Effector memory CD8-positive, alpha-beta T cell (primary cell): ENCODE measurements at places on chromosomes 2 and 18.

- DNase-seq: no peak
Observed at GRCh38 chr2:65144571-65144970, 14.7 kb upstream of the RAB1A start.

DNA sequence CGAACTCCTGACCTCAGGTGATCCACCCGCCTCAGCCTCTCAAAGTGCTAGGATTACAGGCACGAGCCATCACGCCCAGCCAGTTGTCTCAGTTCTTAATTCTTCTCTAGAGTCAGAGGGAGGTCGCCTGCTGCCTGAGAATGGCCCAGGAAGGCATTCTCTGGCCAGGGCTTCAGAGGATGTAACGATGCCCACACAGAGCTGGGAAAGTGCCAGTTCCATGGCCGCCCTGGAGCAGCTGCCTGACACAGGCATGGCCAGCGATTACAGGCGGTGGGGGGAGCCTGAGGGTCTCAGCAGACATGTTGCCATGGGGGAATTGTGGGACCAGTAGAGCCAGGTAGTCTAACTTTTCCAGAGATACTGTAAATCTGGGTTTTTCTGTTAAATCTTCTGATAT is 25.6 kb upstream of the DNMT3A start:
- no peak for DNase-seq

- DNase-seq: no peak
Observed at GRCh38 chr18:32770054-32770665, 2.7 kb downstream of the KLHL14 start.

GRCh38 chr2:142165790-142166189 is 35.0 kb upstream of the LRP1B start:
- no peak for DNase-seq

DNA sequence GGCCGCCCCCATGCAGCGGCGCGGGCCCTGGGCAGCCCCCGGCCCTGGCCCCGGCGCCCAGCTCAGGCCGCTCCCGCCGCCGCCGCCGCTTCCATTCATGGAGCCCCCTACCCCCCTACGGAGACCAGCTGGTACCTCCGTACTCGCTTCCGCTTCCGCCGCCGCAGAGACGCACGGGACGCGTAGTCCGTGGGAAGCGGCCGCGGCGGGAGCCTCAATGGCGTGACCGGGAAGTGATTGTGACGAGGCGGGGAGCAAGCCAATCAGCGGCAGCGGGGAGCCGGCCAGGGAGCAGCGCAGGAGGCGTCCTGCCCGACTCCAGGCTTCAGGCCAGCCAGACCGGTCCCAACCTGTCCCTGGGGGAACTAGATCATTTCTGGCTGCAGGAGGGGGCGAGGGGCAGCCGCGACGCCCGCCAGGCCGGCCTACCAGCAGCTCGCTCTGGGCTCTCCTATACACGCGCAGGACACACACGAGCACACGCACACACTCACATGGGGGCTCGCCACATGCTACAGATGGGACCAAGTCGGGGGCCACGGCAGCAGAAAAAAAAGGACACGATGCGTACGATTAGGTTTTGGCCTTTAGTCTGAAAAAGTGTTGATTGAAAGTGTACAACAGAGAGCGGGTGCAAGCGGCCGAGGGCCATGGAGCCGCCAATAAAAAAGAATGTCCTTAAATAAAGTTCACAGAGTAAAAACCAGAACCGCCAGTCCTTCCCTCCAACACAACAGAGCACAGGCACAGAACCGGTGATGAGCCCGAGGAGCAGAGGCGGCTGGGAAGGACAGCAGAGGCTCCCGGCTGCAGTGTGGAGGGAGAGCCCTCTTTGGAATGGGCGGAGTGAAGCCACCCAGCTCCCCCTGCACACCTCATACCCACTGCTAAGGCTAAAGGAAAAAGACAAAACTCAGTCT is at the start of gene ZNF513:
Gene ZNF513, minus strand, starts transcription at position 109 of the 920 bp plus-strand sequence. CDS start 208 bp downstream, outside the sequence.
- DNase-seq: peak; percentile 79

- DNase-seq: no peak
Observed at GRCh38 chr2:147925886-147926285, 81.1 kb downstream of the ACVR2A start.

DNA sequence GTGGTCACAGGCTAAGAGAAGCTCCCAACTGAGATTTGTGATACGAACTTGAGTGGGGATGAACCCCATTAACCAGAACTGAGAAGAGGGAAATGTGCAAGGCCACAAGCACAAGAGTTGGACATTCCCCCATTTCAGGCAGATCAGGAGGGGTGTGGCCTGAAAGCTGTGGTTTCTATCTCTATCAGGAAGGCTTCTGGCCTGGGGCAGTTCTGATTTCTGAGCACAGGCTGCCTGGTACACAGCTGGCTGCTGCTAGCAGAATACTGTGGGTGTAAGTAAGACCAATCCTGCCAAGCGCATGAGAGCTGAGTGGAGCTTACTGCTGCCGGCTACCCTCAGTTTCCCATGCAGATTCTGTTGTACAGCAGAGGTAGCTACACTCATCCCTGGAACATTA is 484.6 kb downstream of the SATB2 start:
- no peak for DNase-seq

DNA sequence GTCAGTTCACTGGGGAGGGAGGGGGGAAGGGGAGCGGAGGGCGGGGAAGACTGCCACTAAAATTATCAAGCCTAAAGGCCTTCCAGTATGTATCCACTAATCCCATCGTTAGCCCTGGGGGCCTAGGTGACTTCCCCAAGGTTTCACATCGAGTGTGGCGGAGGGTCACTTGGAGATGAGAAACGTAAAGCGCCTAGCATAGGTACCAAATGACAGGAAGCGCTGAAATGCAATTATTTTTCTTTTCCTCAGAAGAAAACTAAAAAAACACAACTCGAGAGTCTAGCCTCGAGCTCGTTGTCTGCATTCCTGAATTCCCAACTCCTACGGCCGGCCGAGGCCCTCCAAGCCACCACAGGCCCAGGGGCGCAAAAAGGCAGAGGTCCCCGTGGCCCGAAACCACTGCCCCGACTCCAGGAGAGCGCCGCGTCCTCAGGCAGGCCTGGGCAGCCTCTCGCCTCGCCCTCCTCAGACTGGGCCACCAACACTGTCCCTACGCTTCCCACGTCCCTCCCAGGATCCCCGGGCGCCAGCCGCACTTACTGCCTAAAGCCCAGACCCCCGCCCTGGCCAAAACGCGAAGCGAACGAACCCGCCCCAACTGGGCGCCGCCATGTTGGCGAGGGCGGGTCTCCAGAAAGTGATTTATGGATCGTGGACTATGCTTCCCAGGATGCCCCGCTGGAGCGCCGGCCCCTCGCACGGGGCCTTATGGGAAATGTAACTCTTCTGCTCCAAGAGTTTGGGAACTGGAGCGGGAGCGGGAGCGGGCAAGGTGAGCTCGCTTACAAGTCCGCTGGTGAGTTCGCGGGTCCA is at the start of gene USP40:
Gene USP40, minus strand, starts transcription at position 642 of the 816 bp plus-strand sequence. CDS start 1,228 bp downstream, outside the sequence.
- DNase-seq: peak; percentile 24

DNA sequence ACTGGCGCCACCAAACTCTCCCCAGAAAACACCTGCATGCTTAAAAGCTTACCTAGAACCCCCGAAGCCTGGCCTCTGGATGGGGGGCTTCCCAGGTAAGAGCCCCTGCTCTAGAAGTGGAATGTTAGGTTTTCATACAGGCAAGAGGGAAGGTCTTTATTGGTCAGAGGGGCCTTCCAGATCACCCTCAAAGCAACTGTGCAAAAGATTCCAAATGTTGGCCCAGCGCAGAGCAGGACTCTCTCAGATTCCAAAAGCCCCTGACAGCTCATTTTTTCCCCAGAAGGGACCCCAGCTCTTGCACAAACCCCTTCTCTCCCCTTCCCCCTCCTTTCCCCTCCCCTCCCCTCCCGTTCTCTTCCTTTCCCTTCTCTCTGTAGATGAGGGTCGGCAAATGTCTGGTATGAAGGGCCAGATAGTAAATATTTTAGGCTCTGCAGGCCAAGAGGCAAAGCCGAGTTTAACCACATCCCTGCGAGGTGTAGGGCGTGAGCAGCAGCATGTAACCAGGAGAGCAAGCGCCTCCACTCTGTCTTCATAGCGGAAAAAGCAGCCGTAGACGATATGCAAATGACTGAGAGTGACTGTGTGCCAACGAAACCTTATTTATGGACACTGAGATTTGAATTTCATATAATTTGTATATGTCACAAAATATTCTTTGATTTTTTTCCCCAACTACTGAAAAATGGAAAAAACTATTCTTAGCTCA is 116.9 kb downstream of the SMAD7 start:
- peak; percentile 65 for DNase-seq

DNA sequence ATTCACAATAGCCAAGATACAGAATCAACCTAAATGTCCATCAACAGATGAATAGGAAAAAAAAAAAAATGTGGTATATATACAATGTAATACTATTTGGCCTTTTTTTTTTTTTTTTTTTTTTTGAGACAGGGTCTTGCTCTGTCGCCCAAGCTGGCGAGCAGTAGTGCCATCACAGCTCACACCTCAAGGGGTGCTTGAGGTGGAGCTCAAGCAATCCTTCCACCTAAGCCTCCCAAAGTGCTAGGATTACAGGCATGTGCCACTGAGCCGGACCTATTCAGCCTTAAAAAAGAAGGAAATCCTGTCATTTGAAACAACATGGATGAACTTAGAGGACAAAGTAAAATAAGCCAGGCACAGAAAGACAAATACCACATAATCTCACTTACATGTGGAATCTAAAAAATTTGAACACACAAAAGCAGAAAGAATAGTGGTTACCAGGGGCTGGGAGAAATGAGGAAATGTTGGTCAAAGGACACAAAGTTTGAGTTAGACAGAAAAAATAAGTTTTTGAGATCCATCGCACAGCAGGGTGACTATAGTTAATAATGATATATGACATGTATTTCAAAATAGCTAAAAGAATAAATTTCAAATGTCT is 26.0 kb downstream of the TLK1 start:
- no peak for DNase-seq

- DNase-seq: no peak
Observed at GRCh38 chr18:75977081-75977480, 518.0 kb downstream of the ZNF516 start.

DNA sequence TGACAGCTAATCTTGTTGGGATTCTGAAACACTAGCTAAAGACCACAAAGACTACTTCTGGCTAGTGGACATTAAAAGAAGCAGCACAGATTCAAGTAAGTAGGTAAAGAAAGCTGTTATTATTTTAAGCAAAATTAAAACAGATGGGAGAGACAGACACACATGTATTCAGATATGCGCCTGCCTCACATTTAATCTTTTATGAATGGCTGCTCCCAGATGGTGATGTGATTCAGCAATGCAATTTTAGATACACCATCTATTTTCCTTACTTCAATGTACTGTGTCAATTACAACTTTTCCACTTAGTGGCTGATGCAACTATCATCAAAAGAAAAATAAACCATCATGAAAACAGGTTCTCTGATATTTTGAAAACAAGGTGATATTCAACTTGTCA is 133.0 kb upstream of the PGAP1 start:
- DNase-seq: no peak

DNA sequence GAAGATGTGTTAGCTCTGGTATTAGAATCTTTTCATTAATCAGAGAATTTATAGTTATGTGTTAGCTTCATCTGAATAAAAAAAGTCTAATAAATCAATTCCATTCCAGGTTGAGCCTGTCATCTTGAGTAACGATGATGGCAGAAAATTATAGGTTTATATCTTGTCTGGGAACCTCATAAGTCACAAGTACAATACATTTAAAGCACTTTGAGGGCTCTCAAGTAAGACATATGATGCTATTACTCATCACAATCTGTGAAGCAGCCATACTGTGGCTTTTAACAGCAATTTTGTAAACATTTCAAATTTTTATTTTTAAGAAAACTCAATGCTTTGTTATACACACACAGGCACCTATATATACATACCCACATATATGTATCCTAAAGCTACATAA is 484.1 kb upstream of the VRK2 start:
- DNase-seq: no peak

GRCh38 chr2:71892423-71892730 is 255.3 kb downstream of the CYP26B1 start:
- no peak for DNase-seq

GRCh38 chr18:59633317-59633716 is 63.9 kb downstream of the CCBE1 start:
- no peak for DNase-seq

GRCh38 chr2:55057474-55057873 is 7.2 kb upstream of the RTN4 start:
- DNase-seq: no peak

GRCh38 chr2:235551965-235552364 is 58.1 kb downstream of the AGAP1 start:
- DNase-seq: no peak
